ENCODE measurements at places on chromosomes 7 and 10. TPM values are rescaled to one million over a fixed set of nuclear protein-coding genes. Genes with fewer than 3 reads are reported as not detected.
A peak's percentile ranks its signal among the peaks of the same experiment; 100 is the strongest.

DNA sequence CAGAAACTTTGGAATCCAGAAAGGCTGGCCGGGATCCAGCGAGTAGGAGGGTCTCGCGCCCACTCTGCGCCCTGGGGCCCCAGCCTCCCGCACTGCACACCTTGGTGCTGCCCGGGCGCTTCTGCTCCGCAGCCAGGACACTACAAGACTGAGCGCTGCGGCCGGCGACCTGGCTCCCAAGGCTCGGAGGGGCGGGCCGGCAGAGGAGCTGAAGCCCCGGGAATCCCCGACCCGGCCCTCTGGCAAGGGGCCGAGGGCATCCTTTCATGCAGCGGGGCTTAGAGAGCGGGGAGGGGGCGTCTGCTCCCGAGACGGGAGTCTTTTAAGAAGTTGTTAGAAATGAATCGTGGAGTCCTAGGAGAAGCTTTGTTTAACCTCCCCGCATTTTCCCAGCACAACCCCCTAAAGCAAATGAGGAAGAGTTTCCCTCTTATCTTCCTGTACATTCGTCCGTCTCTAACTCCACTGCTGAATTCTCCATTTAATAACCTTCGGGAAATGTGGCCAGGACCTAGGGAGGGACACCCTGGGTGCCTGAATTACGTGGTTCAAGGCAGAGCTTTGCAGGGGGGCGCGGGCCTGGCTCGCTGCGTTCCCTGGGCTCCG is 1.1 kb downstream of the VWC2 start:
- peak; percentile 51 for DNase-seq
- H3K4me3 ChIP-seq, result peak overlapping the region; percentile 87
- peaks cover 40% of the 10 kb centered on the region for H3K4me1 ChIP-seq

SPDYE9 gene
- total RNA-seq, result not detected

FAS gene
- 2.1 TPM for total RNA-seq

DNA sequence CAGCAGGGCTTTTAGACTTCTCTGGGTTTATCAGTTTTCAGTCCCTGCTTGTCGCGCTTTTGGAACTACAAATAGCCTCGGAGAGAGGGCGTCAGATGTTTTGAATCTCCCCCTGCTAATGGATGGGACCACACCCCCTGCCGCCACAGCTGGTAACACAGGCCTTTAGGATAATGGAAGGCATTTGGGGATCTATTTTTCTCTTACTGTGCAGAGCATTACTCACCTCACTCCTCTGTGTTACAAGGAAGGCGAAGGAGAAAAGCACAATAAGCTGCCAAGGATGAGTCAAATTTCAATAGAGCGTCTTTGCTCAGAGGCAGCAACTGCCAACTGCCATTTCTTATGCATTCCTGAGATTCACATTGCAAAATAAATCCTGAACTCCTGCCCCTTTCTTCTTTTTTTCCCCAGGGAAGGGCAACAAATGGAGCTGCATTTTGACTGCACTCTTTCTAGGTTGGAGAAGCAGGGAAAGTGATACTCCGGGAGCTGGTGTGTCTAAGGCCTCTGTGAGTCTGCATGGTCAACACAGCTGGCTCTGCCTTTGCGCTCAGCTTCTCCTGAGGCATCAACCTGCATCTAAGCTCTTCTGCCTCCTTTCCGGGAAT is 31.5 kb upstream of the SMNDC1 start:
- DNase-seq, result peak; percentile 38
- peaks cover 19% of the 10 kb centered on the region for H3K4me1 ChIP-seq
- no peaks in the 10 kb centered on the region for H3K27me3 ChIP-seq
- no peak overlapping the region for H3K4me3 ChIP-seq
- H3K36me3 ChIP-seq, result peaks cover 9% of the 10 kb centered on the region
- H3K27ac ChIP-seq, result no peak overlapping the region

GRCh38 chr7:65938336-65938895 is 43.6 kb downstream of the GUSB start:
- no peak for DNase-seq
- peaks cover 3% of the 10 kb centered on the region for H3K36me3 ChIP-seq
- no peaks in the 10 kb centered on the region for H3K4me1 ChIP-seq
- no peak overlapping the region for H3K4me3 ChIP-seq
- no peaks in the 10 kb centered on the region for H3K27me3 ChIP-seq

MSMB gene
- not detected for total RNA-seq

- no peak for DNase-seq
- H3K27ac ChIP-seq, result no peak overlapping the region
- H3K27me3 ChIP-seq, result no peaks in the 10 kb centered on the region
- H3K4me1 ChIP-seq, result peaks cover 10% of the 10 kb centered on the region
Observed at GRCh38 chr10:14617852-14618251, 156.8 kb downstream of the FAM107B start.

ATRNL1 gene
- total RNA-seq, result 28.7 TPM

GRCh38 chr7:18541181-18541870 is 45.8 kb downstream of the HDAC9 start:
- H3K4me3 ChIP-seq, result no peak overlapping the region
- no peak for DNase-seq
- H3K36me3 ChIP-seq, result no peaks in the 10 kb centered on the region
- H3K27ac ChIP-seq, result no peak overlapping the region

DNA sequence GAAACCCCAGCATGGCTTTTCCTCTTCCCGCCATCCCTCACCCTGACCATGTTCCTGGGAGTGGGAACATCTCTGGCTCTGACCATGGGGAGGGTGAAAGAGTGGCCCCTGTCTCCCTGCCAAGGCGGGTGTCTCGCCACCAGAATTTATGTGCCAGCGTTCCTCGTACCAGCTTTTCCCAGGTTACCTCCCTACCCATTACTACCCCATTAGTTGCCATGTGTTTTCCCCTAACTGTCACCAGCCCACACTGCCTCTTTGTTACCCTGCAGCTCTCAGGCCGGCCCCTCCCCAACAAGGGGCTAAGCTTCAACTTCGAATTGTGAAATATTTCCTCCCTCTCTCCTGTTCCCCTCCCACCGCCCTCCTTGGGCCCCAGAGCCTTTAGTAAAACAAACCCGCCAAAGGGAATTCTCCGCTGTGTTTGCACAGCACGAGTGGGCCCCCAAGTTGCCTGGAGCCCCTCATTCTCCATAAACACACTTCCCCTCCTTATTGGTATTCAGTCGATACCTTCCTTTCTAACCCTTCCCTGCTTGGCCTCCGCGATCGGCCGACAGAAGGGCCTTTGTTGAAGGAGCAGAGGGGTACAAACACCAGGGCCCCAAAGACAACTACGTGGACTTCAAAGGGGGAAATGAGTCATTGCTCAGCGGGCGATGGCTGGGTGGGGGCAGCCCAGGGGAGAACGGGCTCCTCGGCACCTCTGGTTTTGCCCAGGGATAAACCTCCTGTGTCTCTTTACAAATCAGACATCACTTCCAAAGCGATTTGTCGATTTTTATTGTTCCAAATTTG is 45.5 kb downstream of the SLIT1 start:
- DNase-seq, result no peak
- no peaks in the 10 kb centered on the region for H3K27me3 ChIP-seq
- no peaks in the 10 kb centered on the region for H3K36me3 ChIP-seq
- 0 out of 2 replicates have a peak overlapping the region, but pooled peaks have one; percentile 3 for H3K27ac ChIP-seq
- peaks cover 19% of the 10 kb centered on the region for H3K4me1 ChIP-seq

- H3K4me3 ChIP-seq, result no peak overlapping the region
- no peak overlapping the region for H3K27ac ChIP-seq
- no peak for DNase-seq
- H3K36me3 ChIP-seq, result no peaks in the 10 kb centered on the region
- peaks cover 11% of the 10 kb centered on the region for H3K4me1 ChIP-seq
Observed at GRCh38 chr10:538895-539294, 150.6 kb downstream of the DIP2C start.

TSPAN33 gene
- total RNA-seq, result 39.8 TPM

GRCh38 chr7:72781161-72781560 is 46.8 kb downstream of the TYW1B start:
- H3K27ac ChIP-seq, result peak overlapping the region; percentile 28
- no peaks in the 10 kb centered on the region for H3K27me3 ChIP-seq
- H3K4me3 ChIP-seq, result no peak overlapping the region
- H3K36me3 ChIP-seq, result peaks cover 11% of the 10 kb centered on the region

- no peak overlapping the region for H3K4me3 ChIP-seq
- no peaks in the 10 kb centered on the region for H3K27me3 ChIP-seq
- H3K27ac ChIP-seq, result no peak overlapping the region
- no peak for DNase-seq
- H3K4me1 ChIP-seq, result peaks cover 11% of the 10 kb centered on the region
Observed at GRCh38 chr10:119275085-119275484, 67.7 kb downstream of the GRK5 start.

- no peak overlapping the region for H3K4me3 ChIP-seq
- no peaks in the 10 kb centered on the region for H3K27me3 ChIP-seq
- no peaks in the 10 kb centered on the region for H3K36me3 ChIP-seq
- peaks cover 28% of the 10 kb centered on the region for H3K4me1 ChIP-seq
Observed at GRCh38 chr7:132464740-132465139, 111.5 kb downstream of the PLXNA4 start.

- no peak overlapping the region for H3K4me3 ChIP-seq
- H3K4me1 ChIP-seq, result peaks cover 12% of the 10 kb centered on the region
- peaks cover 8% of the 10 kb centered on the region for H3K27me3 ChIP-seq
- peaks cover 16% of the 10 kb centered on the region for H3K36me3 ChIP-seq
Observed at GRCh38 chr7:49781996-49782395, 8.6 kb downstream of the VWC2 start.

DNA sequence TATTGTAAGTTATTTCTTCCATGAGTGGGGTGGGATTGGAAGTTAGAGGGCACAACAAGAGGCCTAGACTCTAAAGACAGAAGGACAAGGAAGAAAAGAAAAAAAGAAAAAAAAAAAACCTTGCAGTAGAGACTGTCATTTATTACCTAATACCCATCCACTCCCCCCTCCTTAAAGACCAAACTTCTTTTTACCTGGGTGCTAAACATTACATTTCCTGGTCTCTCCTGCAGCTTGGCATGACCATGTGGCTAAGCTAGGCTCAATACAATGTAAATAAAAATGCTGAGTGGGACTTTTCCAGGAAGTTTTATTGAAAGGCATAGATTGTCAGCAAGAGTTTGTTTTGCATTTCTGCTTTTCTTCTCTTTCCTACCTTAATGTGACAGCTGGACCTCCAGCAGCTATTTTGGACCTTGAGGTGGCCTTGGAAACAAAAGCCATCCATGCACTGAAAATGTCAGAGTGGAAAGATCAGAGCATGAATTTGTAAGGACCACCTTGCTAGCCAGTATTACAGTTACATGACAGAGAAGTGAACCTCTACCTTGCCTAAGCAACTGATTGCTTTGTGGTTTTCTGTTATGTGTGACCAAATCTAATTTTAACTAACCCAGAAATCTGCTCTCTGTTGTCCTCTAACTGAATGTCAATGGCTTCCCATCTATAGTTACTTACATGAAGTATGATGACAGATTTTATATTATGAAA is 81.3 kb upstream of the SFMBT2 start:
- no peaks in the 10 kb centered on the region for H3K36me3 ChIP-seq
- H3K4me1 ChIP-seq, result peaks cover 32% of the 10 kb centered on the region
- H3K27ac ChIP-seq, result no peak overlapping the region
- peaks cover 7% of the 10 kb centered on the region for H3K27me3 ChIP-seq
- DNase-seq, result no peak

- H3K36me3 ChIP-seq, result peaks cover 30% of the 10 kb centered on the region
- H3K4me1 ChIP-seq, result peaks cover 54% of the 10 kb centered on the region
- H3K4me3 ChIP-seq, result no peak overlapping the region
- H3K27me3 ChIP-seq, result peaks cover 19% of the 10 kb centered on the region
- peak; percentile 34 for DNase-seq
Observed at GRCh38 chr10:70437721-70438120, 3.8 kb downstream of the NODAL start.

DNA sequence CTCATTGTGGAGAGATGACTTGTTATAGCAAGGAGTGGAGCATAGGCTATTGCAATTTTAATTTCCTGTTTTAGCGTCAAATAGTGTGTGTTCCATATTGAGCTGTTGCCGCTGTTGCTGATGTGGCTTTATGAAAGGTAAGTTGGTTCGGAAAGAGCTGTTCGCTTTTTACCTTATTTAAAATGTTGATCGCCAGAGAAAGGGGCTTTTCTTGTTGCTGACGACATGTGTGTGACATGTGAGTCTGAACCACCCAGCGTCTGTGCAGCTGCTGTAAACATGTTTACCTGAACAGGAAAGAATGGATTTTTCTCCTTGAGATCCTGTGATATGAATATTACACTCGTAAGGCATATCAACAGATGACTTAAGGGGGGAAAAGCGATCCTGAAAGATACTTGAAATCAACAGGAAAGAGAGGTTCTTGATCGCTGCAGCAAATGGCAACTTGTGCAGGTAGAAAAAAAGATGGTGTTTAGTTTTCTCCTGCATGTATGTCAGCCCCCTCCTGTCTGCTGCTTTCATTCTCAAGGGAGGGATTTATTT is 2.5 kb downstream of the ZEB1 start:
- H3K27ac ChIP-seq, result no peak overlapping the region
- H3K27me3 ChIP-seq, result peaks cover 79% of the 10 kb centered on the region
- no peak for DNase-seq
- H3K4me3 ChIP-seq, result peak overlapping the region; percentile 73
- peaks cover 13% of the 10 kb centered on the region for H3K4me1 ChIP-seq
- no peaks in the 10 kb centered on the region for H3K36me3 ChIP-seq

GRCh38 chr7:32259931-32260596 is 189.9 kb upstream of the PDE1C start:
- H3K36me3 ChIP-seq, result no peaks in the 10 kb centered on the region
- DNase-seq, result no peak
- peaks cover 20% of the 10 kb centered on the region for H3K4me1 ChIP-seq
- H3K27me3 ChIP-seq, result peaks cover under 1% of the 10 kb centered on the region

MGAM2 gene
- not detected for total RNA-seq

- H3K36me3 ChIP-seq, result no peaks in the 10 kb centered on the region
- no peak overlapping the region for H3K4me3 ChIP-seq
- H3K27ac ChIP-seq, result no peak overlapping the region
- H3K4me1 ChIP-seq, result peaks cover 17% of the 10 kb centered on the region
- H3K27me3 ChIP-seq, result no peaks in the 10 kb centered on the region
Observed at GRCh38 chr7:137772748-137773147, 74.0 kb downstream of the DGKI start.

MPLKIP gene
- 63.0 TPM for total RNA-seq

LIPF gene
- total RNA-seq, result not detected

CALCR gene
- 1.2 TPM for total RNA-seq

- H3K27ac ChIP-seq, result no peak overlapping the region
- no peaks in the 10 kb centered on the region for H3K27me3 ChIP-seq
- H3K4me3 ChIP-seq, result no peak overlapping the region
- H3K4me1 ChIP-seq, result peaks cover 29% of the 10 kb centered on the region
- peak; percentile 58 for DNase-seq
Observed at GRCh38 chr7:51354897-51355296, 38.3 kb upstream of the COBL start.

GRCh38 chr10:66980246-66980815 is 54.5 kb downstream of the LRRTM3 start:
- no peaks in the 10 kb centered on the region for H3K27me3 ChIP-seq
- no peak for DNase-seq
- no peaks in the 10 kb centered on the region for H3K36me3 ChIP-seq
- no peaks in the 10 kb centered on the region for H3K4me1 ChIP-seq
- no peak overlapping the region for H3K4me3 ChIP-seq

DNA sequence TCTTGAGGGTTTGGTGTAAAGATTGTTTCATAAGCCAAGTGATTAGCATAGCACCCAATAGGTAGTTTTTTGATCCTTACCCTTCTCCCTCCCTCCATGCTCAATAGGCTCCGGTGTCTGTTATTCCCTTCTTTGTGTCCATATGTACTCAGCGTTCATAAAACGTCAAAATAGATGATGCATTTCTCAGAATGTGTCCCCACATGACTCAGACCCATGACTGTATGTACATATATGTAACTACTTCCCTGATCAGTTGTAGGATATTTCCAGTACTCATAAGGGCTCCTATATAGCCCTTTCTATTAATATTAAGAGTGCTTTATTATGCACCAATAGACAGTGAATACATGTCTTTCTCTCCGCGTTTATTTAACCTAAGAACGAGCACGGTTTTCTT is 466.9 kb downstream of the KIF20B start:
- no peaks in the 10 kb centered on the region for H3K27me3 ChIP-seq
- H3K4me3 ChIP-seq, result no peak overlapping the region
- H3K27ac ChIP-seq, result no peak overlapping the region
- H3K4me1 ChIP-seq, result no peaks in the 10 kb centered on the region
- DNase-seq, result no peak

UCMA gene
- total RNA-seq, result 1.9 TPM

GPNMB gene
- 1.1 TPM for total RNA-seq

ITGA8 gene
- not detected for total RNA-seq

All from WTC11 (cell line).